ENCODE measurements at places on chromosomes 12 and 14.

DNA sequence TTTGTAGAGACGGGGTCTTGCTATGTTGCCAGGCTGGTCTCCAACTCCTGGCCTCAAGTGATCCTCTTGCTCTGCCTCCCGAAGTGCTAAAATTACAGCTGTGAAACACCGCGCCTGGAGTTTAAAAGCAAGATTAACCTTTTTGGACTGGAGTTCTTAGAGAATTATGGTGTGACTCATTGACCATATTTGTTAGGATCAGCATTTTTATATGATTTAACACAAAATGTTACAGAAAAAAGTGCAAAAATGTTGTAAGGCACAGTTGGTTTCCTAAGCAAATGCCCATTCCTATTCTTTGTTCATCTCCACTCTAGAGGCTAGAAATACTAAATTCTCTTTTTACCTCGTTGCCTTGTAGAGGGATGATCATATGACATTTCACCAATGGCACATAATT lies 27.6 kb downstream of the SLC35E3 start:
- no peak for DNase-seq

DNA sequence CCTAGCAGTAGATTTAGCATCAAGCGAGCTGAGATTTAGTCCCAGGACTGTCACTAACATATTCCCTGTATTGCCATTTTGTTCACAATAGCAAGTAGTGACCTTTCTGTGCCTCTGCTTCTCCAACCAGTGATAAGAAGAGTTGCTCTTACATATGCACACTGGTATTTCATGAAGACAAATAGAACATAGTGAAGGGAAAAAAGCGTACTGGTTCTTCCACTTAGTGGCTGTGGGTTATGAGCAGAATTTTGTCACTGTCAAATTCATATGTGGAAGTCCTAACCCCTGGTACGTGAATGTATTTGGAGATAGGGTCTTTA lies 12.3 kb upstream of the PPFIBP1 start:
- DNase-seq, result no peak

- peak; percentile 100 for DNase-seq
These were observed 7.9 kb downstream of the DYNC1H1 start for GRCh38 chr14:101972126-101972866.

DNA sequence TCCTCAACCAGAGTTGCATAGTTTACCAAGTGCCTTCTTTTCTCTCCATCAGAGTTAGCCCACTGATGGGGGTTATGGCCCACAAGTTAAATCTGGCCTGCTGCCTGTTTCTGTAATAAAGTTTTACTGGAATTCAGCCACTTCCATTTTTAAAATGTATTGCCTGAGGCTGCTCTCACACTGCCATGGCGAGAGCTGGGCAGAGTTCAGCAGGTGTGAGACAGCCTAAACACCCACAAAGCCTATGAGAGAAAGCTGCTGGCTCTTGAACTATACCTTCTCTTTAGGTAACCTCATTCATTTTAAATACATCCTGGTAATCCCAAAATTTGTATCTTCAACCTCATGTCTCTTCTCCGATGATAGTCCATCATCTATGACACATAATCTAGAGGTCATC lies 86.1 kb downstream of the BCL2L14 start:
- DNase-seq, result no peak

GRCh38 chr14:88045705-88046104 lies 40.8 kb downstream of the GPR65 start:
- DNase-seq, result no peak

- peak; percentile 72 for DNase-seq
These were observed 10.6 kb downstream of the RARG start for GRCh38 chr12:53221203-53222080.

DNA sequence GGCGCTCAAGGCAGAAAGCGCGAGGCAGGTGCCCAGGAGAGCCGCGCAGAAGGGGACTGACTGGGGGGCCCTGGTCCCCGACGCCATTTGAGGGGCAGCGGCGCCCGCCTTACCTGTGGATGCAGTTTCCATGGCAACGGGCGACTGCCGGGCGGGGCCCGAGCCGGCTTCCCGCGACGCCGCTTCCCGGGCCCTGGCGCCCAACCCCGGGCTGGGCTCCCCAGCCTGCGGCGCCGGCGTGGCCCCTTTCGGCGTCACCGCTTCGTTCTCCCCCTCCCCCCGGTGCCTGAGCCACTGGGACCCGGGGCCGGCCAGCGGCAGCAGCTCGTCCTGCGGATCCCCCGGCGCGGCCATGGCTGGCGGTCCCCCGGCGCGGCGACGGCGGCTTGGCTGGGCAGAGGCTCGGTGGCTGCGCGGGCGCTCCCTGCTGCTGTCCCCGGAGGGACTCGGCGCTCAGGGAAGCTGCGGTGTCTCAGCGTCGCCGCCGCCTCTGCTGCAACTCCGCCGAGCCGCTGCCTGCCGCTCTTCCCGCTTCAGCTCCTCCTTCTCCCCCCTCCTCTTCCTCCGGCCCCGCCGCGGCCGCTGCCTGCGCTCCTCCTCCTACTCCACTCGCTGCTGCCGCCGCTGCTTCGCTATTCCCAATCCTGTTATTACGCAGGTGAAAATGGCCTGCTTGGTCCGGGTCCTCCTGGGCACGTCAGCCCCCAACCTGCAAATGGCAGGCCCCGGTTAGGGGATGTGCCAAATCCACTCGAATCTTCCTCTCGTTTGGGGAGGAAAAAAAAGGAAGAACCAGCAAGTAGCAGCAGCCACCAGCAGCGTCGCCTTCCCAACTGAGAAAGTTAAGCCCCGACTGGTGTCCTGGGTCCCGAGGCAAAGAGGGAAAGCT lies at the start of gene RTN1:
Gene RTN1 (minus strand): TSS at position 500 of the 889 bp plus-strand sequence. CDS start 146 bp downstream, at position 354.
- DNase-seq, result peak; percentile 58

GRCh38 chr12:16056910-16057309 lies 145.8 kb downstream of the DERA start:
- no peak for DNase-seq

- no peak for DNase-seq
These were observed 29.2 kb upstream of the CHST11 start for GRCh38 chr12:104427547-104427938.

GRCh38 chr12:52603314-52603713 lies 2.1 kb upstream of the KRT72 start:
- no peak for DNase-seq

GRCh38 chr12:19646599-19646998 lies 207.3 kb downstream of the AEBP2 start:
- no peak for DNase-seq

DNA sequence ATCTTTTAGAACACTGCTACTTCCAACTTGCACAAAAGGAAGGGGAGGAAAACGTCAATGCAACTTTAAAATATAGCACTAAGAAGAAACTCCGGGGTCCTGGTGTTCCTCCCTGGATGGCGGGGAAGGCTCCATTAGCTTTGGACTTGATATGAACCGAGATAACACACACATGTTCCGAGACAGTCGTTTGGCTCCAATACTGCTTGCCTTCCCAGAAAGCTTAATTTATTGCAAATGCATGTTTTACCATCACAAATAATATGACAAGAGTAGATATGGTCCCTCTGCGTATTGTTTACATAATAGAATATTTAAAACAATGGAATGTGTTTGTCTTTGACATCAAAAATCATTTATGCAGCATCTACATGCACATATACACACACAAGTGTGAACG lies 87.6 kb upstream of the CLMN start:
- DNase-seq, result no peak

DNA sequence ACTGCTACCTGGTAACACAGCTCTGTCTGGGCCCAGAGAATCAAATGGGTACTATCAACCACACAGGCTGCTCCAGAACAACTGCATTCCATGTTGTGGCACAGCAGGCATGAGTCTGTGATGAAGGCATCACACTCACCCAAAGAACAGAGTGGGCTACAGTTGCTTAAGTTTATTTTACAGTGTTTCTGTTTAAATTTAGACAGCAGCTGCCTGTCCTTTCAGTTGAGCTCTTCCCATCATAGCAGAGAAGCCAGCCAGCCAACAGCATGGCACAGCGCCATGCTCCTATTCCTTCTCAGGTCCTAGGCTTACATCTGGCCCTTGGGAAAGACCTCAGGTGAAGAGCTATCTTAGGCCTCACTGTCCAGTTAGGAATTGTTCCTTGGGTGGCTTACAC lies 147.0 kb upstream of the FRMD6 start:
- no peak for DNase-seq

GRCh38 chr14:61125041-61125866 lies 144.2 kb downstream of the SLC38A6 start:
- no peak for DNase-seq

- DNase-seq, result no peak
These were observed 38.0 kb upstream of the ESRRB start for GRCh38 chr14:76337635-76338545.

GRCh38 chr12:32273712-32274111 lies 125.6 kb upstream of the FGD4 start:
- DNase-seq, result no peak

- DNase-seq, result no peak
These were observed 630 bp downstream of the MYL6B start for GRCh38 chr12:56152756-56153677.

DNA sequence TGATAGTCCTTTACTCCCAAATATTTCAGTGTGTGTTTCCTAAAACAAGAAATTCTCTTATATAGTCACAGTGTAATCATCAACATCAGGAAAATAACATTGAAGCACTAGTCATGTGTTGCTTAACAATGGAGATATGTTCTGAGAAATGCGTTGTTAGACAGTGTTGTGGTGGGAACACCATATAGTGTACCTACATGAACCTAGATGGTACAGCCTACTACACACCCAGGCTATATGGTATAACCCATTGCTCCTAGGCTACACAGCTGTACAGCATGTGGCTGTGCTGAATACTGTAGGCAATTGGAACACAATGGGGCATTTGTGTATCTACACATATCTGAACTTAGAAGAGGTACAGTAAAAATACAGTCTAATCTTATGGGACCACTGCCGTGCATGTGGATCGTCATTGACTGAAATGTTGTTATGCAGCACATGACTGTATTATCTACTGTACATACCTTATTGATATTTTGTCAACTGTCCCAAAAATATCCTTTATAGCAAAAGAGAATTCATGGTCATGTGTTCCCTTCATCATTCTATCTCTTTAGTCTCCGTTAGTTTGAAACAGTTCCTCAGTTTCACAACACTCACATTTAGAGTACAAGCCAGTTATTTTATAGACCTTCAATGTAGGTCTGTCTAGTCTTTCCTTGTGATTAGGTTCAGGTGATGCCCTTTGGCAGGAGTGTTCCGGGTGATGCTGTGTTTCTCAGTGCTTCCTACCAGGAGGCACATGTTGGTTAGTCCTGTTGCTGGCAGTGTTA lies 109.7 kb downstream of the SLC25A47 start:
- no peak for DNase-seq

- DNase-seq, result peak; percentile 39
These were observed 7.6 kb downstream of the VPS37B start for GRCh38 chr12:122888232-122888752.

GRCh38 chr14:31090883-31091764 lies 64.9 kb upstream of the STRN3 start:
- peak; percentile 72 for DNase-seq

DNA sequence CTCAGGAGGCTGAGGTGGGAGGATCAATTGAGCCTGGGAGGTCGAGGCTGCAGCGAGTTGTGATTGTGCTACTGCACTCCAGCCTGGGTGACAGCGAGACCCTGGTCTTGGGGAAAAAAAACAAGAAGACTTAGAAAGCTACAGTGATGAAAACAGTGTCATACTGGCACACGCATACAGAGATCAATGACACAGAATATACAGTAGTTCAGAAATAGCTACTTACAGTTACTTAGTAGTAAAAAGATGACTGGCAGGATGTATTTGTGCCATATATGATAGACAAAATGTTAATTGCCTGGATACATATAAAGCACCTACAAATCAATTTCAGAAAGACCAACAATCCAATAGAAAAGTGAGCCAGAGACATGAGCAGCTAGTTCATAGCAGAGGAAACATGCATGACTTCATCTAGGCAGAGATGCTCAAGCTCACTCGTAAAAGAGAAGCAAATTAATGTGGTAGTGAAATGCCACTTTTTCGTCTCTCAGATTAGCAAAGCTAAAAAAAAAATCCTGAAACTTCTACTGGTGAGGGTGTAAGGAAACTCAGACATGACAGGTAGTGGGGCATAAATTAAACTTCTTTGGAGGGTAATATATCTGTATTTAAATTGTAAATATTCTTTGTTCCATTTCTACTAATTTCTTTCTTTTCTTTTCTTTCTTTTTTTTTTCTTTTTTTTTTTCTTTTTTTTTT lies 2.5 kb upstream of the ALDH2 start:
- no peak for DNase-seq

DNA sequence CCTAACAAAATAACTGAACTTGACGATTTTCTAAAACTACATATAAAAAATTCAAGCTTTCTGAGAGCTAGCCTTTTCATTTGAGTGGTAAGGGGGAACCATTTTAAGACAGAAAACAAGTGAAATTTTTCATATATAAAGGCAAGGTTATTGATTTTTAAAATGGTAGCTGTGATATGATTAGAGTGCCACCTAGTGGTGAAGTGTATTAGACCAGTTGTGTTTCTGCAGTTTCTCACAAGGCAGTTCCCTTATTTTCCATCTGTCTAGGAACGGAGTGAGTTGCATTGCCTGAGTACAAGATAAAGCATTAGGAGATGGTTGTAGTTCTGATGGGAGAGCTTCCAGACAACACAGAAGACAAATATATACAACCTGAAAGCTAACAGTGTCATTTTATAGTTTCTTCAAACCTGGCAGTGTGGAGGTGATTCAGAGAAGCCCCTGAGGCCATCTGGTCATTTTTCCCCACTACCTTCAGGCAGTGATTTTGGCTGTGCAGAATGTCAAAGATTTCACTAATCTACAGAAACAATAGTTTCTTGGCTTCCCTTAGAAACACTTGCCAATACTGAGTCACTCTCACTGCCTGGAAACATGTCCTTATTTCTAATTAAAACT lies 180.8 kb downstream of the C12orf50 start:
- DNase-seq, result peak; percentile 57

DNA sequence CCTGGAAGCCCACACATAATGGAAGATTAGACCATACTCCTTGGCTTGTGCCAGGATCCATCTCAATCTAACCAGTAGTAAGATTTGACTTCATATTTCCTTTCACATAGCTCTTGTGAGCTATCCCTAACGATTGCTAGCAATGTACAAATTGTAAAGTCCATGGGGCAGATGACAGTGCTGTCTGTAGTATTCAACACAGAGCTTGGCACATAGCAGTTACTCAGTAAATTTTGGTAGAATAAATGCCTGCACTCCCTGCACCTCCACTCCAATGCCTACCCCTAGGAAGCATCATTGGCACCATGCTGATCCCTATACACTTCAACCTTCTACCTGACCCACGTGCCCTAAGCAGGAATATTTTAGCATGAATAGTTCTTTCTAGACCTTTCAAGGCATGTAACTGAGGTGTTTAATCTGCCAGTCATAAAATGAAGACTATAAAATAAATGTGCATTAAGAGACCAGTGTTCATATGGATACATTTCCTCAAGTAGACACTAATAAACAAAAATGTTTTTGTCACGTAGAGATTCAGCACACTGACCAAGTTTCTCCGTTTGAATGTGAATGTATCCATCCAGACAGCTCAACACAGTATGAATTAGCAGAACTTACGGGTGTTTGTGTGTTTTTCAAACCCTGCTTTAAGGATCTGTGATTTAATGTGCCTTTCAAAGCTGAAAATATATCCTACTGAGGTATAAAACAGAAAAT lies 98.8 kb downstream of the BMP4 start:
- DNase-seq, result no peak

Data from fibroblast of skin of back (primary cell).